GM04504 (cell line): ENCODE measurements at places on chromosomes 1 and 21.
A peak's percentile ranks its signal among the peaks of the same experiment; 100 is the strongest.

DNA sequence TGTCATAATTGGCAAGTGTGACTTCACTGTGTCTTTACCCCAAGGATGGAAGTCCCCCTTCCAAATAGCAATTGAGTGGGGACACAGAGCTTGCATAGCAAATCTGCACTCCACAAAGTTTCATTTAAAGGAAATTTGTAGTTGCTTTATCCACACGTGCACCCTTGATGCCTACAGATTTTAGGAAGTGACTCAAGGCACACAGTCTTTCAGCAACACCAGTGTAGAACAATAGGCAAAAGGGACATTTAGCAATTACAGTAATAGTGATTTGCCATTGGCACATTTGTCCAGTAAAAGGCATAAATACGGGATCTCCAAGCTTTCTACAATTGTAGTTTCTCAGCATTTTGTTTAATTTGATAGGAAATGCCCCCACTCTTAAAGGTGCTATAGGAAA is 43.4 kb upstream of the KAZN start:
- DNase-seq: no peak

GRCh38 chr1:183417772-183418491 is at the start of gene NMNAT2:
Gene NMNAT2 (minus strand): TSS chr1:183418380. CDS start chr1:183418267, 113 bp downstream.
- no peak for DNase-seq

DNA sequence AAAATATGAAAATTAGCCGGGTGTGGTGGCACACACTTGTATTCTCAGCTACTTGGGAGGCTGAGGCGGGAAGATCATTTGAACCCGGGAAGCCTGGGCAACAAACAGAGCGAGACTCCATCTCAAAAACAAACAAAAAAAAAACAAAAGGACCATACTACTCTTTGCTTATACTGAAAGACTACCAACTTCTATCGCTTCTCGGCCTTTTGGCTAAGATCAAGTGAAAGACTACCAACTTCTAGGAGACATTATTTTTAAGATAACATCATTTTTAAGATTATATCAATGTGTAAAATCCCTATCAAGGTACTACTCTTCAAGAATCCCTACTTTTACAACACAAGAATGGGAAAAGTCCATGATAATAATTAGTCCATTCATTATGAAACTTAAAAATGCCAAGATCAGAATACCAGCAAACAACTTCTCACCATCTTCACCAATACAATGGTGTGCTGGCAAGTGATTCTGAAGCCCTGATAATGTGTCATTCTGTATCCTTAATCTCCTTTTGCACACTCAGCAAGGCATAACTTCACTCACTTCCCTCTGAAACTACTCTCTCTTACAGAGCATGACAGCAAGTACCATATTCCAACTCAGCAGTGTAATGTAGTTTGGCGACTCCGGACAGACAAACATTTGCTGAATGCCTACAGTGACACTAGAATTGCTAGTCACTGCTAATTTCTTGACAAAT is 1.7 kb downstream of the PTP4A2 start:
- no peak for DNase-seq

GRCh38 chr1:233282582-233282886 is 13.0 kb downstream of the PCNX2 start:
- no peak for DNase-seq

DNA sequence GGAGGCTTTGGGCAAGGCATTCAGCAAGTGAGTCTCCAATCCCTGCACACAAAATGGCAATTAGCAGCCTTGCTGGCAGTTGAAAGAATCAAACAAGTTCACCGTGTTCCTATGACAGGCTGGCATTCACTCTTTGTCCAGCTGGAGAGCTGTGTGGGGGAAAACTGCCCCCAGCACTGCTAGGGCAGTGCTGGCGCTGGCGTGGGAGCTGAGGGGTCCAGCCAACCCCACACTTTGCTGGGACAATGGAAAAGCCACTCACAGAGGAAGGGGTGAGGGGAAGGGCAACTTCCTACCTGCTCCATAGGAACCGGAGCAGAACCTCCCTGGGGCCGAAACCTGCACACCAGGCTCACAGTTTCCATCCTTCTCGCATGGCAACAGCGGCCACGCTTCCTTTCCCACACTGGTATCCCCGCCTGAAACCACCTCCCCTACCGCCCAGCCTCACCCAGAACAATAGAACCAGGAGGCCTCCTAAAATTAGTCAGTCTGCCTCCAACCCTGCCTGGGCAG is 26.7 kb upstream of the KCNN3 start:
- no peak for DNase-seq

DNA sequence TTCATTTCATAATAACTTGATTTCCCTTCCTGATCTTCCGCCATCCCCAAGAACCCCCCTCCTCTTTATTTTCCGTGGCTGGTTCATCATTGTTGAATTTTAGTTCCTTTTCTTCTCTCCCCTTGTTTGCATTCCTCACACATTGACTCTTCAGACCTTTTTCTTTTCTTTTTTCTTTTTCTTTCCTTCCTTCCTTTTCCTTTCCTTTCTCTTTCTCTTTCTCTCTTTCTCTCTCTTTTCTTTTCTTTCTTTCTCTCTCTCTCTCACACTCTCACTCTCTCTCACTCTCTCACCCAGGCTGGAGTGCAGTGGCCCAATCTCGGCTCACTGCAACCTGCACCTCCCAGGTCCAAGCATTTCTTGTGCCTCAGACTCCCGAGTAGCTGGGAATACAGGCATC is 231.3 kb downstream of the FMN2 start:
- DNase-seq: no peak

DNA sequence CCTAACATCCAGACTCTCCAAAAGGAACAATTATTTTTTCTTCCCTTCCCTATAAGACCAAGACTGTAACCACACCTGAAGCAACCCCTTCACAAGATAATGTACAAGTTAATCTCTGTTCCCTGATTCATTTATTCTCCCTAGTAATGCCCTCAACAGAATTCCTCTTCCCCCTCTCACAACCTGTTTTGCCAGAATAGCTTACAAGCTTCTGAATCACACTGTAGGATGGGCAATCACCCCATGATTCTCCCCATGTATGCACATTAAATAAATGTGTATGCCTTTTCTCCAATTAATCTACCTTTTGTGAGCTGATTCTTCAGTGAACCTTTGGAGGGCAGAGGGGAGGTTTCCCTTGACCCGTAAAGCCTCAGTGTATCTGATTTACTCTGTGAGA is 20.9 kb upstream of the RNF11 start:
- DNase-seq: no peak

DNA sequence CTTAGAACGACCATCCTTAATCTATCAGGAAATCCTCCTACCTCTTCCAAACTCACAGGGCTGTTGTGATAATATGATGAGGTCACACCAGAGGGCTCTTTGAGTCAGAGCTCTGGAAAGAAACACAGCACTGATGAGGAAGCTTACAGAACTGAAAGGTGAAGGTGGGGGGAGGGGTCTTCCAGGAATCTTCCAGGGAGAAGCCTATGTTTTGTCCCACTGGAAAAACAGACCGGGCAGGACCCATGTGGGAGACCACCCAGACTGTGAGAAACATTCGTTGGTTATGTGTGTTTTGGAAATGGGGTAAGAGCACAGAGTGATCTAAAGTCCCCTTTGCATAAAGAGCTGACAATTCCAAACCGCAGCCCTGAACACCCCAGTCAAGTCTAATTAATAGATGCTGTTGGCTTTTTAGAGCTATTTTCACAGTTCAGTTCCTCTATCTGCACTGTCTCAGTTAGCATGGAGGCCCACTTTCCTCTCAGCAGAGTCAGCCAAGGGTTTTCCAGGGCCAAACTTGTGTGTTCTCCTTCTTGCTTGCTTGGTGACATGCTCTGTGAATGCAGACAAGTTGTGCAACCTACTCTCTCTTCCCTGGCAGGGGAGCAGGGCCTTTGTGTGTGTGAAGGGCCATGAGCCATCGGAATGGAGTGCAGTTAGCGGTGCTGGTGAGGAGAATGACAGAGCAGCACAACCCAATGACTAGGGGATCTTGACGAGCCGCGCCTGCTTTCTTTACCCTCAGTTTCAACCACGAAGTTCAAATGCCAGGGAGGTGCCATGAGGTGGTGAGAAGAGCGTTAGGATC is 12.3 kb downstream of the PHLDA3 start:
- peak; percentile 96 for DNase-seq

DNA sequence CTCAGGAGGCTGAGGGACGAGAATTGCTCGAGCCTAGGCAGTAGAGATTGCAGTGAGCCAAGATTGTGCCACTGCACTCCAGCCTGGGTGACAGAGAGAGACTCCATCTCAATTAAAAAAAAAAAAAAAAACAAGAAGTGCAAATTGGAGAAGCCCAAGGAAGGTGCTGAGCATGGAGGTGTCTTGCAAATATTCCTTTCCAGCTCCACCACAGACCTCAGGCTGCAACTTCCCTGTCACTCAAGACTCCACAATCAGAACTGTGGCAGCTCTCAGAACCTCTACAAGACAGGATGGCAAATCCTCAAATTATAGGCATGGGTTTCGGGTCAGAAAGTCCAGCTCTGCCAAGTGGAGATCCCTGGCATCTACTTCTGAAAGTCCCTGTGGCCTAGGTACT is 104.4 kb upstream of the TIAM1 start:
- DNase-seq: no peak

- DNase-seq: no peak
These were observed 246.7 kb downstream of the PTPRU start for GRCh38 chr1:29482991-29483390.

DNA sequence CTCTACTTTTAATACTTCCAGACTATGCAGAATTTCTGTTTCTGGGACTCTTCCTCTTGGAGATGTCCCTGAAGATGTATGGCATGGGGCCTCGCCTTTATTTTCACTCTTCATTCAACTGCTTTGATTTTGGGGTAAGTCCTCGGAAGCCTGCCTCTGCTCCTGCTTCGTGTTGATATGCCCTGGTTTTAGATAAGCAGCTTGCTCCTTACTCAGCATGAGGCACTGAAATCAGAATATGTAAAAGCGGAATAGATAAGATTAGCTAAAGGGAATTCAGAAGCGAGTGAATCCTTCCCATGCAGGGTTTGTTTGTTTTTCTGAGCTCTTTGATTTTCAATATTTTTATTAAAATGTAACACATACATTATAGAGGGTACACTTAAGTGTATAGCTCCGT is 234.7 kb downstream of the CACNA1E start:
- no peak for DNase-seq

DNA sequence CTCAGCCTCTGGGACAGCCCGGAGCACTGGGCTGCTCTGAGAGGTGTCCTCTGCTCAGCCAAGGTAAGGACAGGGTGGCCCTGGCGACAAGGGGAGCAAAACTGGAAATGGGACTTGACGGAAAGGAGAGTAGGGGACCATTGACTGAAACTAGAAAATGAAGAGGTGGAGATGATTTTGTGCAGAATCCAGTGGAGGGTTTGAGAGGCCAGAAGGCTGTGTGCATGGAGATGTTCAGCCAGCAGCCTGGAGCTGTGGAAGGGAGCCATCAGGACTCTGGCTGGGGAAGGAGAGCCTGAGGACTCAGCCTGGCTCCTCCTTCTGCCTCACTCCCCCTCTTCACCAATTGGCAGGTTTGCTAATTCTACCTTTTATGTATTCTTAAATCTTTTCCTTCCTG is 114.2 kb downstream of the EDEM3 start:
- DNase-seq: no peak

- DNase-seq: no peak
These were observed 648.9 kb upstream of the CXADR start for GRCh38 chr21:16863908-16864307.

DNA sequence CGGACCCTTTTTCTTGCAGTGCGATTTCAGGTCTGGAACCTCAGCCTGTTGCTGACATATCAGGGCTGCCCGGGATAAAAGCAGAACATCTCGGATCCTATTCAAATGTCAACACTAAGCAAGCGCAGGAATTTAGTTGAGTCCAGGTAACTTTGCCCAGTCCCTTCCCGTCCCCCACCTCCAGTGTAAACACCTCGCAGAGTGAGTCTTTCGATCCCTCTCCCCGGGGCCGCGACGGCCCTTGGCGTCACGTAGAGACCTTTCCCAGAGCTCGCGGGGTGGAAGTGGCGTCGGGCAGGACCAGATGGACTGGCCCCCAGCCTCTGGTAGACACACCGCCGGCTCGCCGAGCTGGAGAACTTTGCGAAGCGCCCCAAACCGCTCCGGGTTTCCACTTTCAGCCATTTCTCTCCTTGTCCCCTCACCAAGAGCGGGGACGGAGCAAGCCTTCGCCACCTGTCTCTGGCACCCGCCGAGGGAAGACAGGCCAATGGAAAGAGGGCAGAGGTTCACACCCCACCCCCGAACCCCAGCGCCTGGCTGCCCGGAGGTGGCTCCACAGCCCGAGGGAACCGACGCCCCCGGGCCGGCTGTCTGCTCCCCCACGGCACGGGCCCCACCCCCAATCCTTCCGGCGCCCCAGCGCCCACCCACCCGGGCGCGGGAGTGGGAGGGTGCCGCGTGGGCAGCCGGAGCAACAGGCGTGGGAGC is 570 bp downstream of the KCND3 start:
- DNase-seq: no peak

GRCh38 chr21:15240848-15241247 is 176.0 kb upstream of the NRIP1 start:
- no peak for DNase-seq

DNA sequence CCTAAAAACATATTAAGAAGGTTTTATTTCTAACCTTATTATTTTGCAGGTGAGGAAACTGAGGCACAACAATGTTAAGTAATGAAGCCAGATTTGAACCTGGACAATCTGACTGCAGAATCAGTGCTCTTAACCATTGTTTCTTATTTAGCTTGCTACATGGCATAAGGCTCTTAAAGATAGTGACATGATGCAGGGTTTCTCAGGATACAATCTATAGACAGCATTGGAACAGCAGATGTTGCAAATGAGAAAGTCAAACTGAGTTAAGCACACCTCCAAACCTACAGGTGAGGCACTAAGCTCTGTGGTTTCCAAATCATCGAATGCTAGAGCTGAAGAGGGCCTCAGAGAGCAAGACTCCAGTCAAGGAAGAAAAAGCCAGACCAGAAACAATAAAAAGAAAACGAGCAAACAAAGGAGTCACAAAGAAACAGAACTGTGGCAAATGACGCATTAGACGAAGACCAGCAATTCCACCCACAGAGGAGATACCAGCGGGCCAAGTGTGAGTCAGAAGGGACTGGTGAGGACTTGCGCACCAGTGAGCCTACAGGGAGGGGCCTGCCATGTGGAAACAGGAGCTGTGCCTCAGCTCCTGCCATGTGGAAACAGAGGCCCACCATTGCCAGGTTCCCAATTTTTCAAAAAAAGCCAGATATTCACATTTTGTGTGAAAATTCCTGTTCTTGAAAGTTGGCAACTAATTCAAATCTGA is 14.4 kb downstream of the CD58 start:
- peak; percentile 30 for DNase-seq

GRCh38 chr1:227127891-227128290 is 187.8 kb downstream of the COQ8A start:
- DNase-seq: no peak

GRCh38 chr21:39911286-39912199 is 44.3 kb downstream of the PCP4 start:
- DNase-seq: no peak

- DNase-seq: no peak
These were observed 39.7 kb downstream of the F13B start for GRCh38 chr1:197027359-197027758.
